ENCODE measurements at places on chromosomes 1 and 21.

DNA sequence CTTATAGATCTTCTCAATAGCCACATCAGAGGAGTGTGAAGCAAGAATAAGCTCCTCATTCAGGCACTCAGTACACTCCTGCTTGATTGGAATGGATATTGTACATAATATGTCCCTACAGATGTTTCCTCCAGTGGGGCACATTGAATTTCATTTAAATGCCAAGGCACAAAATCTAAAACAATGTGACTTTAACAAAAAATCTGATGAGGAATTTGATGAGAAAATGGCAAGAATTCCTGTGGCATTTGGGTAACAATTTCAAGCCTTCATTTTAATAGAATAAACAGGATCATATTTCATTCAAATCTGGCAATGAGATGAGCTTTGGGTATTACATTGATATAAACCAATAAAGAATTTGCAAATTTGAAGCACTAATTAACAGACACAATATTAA lies 307.7 kb upstream of the PKN2 start:
- no peak for DNase-seq

DNA sequence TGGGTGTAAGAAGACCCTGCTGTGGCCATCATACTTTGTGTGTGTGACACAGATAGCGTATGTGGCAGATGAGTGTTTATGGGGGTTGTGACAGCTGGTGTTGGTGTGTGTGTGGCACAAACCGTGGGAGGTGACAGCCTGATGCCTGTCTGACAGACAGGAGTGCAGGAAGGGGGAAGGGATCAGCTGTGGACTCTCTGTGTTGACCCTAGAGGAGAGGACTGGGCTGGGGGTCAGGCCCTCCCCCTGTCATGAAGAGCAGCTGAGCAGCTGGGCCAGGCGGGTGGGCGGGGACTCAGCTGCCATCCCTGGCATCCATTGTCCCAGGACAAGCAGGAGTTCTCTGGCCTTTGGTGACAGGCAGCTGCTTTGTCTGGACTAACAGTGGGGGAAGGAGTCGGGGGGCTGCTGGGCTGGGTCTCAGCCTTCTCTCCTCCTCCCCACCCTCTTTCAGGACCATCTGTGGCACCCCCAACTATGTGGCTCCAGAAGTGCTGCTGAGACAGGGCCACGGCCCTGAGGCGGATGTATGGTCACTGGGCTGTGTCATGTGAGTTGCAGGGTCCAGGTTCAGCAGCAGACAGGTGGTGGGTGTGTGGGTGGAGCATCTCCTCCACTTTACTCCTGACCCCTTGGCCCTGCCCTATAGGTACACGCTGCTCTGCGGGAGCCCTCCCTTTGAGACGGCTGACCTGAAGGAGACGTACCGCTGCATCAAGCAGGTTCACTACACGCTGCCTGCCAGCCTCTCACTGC lies 2.3 kb downstream of the PLK3 start:
- DNase-seq: no peak

- peak; percentile 83 for DNase-seq
These were observed at the start of gene CFAP45 for GRCh38 chr1:159900086-159900680. Gene CFAP45, minus strand, starts transcription at chr1:159900165. Its CDS starts 67 bp downstream, at chr1:159900098.

DNA sequence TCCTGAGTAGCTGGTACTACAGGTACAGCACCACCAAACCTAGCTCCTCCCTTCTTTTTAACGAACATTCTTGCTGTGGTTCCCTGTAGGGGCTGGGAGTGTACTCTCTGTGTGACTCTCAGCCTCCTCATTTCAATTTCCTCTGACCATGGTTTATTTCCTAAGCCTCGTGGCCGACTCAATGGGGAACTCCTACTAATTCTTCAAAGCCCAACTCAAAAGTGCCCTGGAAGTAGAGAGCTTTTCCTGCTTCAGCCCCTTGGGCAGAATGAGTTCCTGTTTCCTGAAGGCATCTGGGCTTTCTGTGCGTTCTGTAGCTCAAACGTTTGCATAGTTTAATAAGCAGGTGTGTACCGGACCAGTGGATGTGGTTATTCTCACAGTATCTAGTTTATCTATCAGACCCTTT lies 70.9 kb upstream of the ACOT11 start:
- DNase-seq: no peak

DNA sequence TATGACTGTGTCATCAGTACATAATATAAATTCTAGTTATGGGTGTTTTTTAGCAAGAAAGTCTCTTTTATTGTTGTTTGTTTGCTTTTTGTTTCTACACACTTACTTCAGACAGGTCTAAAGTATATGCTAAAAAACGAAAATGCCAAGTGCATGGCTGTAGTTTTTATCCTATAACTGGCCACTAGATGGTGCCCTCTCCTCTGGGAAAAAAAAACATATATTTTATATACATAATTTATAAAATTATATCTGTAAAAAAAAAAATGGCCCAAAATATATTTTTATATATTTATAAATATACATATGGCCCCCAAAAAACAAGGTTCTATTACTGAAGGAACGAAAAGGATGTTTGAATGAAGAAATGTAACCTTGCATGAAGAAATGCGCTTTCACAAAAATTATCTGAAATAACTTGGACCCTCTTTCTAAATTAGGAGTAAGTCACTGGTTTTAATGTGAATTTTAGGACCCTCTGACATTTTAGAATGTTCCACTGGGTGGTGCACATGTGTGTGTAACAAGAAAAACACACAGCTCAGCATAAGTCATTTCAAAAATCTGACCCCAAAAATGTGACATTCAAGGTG lies 93.5 kb downstream of the TTLL7 start:
- no peak for DNase-seq

DNA sequence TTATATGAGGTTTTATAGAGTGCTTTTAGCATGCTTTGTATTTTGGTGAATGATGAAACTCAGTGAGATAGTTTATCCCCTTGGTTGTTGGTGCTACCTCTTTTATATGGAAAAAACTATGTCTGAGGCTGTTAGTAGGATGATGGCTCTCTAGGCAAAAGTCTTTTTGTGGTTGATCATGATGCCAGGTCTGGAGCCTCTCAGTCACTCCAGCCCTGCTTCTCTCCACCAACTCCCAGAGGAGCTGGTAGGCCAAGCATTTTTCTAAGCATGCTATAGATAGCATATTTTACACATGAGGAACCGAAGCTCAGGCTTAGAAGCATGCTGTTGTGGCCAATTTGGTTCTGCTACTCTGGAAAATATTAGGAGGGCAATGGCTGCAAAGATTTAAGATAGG lies 82.2 kb downstream of the FMN2 start:
- no peak for DNase-seq

DNA sequence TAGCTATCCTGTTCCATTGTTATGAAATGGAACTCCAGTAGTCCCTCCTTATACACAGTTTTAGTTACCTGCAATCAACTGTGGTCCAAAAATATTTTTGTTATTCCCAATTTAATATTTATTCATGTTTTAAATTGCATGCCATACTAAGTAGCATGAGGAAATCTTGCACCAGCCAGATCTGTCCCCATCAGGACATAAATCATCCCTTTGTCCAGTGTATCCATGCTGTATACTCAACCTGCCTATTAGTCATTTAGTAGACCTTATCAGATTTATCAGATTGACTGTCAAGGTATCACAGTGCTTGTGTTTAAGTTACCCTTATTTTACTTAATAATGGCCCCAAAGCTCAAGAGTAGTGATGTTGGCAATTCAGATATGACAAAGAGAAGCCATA lies 207.9 kb upstream of the DMRTA2 start:
- no peak for DNase-seq

GRCh38 chr1:97071173-97071572 lies 349.6 kb downstream of the PTBP2 start:
- DNase-seq: no peak

DNA sequence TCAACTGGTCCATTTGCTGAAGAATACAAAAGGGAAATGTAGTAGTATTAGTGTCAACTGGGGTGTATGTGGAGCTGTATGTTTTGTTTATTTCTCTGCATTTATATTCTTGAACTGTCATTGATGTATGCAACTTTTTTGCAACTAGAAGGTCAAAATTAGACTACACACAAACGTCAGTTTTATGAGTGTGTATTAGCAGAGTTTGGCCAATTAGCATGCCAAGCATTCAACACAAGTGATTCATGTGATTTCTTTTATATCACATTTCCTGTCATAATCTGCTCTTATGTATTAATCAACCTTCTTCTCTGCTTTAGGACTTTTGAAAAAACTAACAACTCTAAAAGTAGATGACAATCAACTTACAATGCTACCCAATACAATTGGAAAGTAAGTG lies 211.1 kb downstream of the LRRC40 start:
- no peak for DNase-seq

- DNase-seq: no peak
These were observed 16.4 kb upstream of the OSBPL9 start for GRCh38 chr1:51600529-51600928.

DNA sequence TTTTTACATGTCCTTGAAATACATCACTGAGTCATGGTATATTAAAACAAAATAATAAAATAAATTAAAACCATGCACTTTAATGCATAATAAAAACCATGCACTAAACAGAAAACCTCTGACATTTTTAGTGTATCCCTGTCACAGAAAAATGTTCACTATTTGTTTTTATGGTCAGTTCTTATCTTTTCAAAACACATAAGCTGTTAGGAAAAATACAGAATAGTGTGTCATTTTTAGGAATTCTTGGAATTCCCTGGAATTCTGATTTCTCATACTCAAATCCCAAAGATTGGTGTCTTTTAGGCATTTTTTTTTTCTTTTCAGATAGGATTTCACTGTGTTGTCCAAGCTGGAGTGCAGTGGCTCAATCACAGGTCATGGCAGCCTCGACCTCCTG lies 25.1 kb upstream of the TINAGL1 start:
- no peak for DNase-seq

DNA sequence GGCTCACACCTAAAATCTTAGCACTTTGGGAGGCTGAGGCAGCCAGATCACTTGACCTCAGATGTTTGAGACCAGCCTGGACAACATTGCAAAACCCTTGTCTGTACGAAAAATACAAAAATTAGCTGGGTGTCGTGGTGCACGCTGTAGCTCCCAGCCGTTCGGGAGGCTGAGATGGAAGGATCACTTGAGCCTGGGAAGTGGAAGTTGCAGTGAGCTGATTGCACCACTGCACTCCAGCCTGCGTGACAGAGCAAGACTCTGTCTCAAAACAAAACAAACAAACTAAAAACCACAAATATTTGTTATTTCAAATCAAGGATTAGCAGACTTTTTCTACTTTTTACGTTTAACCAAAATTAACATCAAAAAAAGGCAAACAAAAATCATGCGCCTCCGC lies 31.3 kb downstream of the INKA2 start:
- no peak for DNase-seq

DNA sequence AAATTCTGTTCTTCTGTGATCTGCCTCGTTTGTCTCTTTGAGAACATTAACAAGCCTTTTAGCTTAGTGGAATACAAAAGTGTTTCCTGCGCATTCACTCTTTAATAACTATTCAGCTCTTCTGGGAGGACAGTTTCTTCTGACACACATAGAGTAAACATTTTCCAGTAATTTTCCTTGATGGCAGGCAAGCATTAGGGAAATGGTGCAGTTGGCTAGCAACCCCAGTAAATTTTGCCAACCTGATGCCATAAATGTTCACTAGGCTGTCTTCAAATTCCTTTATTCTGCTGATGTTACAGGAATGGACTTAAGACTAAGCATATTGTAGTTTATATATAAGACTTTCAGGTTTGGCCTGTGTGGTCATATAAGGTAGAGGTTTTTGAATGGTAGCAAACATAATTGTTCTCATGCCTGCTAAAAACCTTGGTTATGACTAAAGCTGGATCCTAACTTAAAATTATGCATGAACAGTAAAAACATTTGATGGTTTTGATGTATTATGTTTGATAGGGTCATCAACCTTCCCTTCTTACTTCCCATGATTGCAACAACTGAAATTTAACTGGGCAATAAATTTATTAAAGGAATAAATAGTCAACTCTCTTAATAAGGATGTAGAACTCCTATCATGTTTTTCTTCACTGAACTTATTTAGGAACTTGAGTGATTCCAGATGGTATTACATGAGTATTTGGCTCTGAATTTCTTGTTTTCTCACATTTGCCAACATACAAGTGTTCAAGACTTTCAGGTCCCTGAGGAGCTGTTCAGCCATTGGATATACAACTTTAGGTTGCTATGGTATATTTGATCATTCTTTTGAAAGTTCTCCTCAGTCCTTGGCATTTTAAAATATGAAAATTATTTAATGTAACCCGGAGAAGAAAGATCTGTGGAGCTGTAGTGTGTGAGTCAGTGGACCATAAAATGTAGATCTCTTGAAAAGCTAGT lies 223.4 kb downstream of the FMN2 start:
- no peak for DNase-seq

GRCh38 chr1:236947794-236948193 lies 56.4 kb downstream of the MT1HL1 start:
- no peak for DNase-seq

GRCh38 chr1:9690440-9691107 lies 39.0 kb downstream of the PIK3CD start:
- DNase-seq: no peak

DNA sequence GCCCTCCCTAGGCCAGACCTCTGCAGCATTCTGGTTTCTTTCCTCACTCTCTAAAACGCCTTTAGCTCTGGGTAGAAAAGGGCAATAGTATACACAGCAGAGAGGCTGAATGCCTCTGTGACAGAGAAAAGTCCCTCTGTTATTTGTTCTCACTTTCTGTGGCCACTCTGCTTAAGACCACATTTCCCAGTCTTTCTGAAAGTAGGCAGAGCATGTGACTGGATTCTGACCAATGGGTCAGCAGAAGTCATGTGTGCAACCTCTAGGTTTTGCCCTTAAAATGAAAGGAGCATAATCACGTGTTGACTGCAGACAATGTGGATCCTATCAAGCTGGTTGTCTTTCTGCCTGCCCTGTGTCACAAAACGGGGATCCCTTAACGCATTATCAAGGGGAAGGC lies 79.7 kb upstream of the MARK1 start:
- DNase-seq: no peak

DNA sequence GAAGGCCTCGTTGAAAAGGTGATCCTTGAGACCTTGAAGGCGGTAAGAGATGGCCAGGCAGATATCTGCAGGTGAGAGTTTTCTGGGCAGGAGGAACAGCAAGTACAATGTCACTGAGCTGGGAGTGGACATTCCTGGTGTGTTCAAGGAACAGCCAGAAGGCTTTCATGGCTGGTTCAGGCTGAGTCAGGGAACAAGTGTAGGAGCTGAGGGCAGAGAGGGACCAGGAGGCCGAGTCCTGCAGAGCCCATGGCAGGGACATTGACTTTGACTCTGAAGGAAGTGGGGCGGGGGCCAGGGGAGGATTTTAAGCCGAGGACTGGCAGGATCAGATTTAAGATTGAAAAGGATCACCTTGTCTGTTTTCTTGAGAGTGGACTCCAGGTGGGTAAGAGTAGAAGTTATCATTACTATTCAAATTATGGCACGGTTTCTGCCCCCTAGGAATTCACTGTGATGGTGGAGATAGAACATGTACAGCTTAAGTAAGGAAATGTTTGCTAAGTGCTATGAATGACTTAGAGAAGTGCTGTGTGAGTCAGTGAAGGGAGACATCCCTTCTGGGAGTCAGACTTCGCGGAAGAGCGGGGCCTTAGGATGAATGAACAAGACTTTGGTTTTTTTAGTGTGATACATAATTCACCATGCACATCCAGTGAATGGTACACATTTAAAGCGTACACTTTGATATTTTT lies 202.3 kb downstream of the KIF26B start:
- DNase-seq: no peak
